ENCODE measurements at places on chromosomes 7 and 10.

- H3K27me3 ChIP-seq = no peaks in the 10 kb centered on the region
- no peaks in the 10 kb centered on the region for H3K4me1 ChIP-seq
- H3K27ac ChIP-seq = no peak overlapping the region
- H3K4me3 ChIP-seq = no peak overlapping the region
- no peaks in the 10 kb centered on the region for H3K36me3 ChIP-seq
These were observed 250.3 kb downstream of the CNTNAP2 start for GRCh38 chr7:146366938-146367337.

- H3K4me3 ChIP-seq = no peak overlapping the region
- peaks cover 78% of the 10 kb centered on the region for H3K27me3 ChIP-seq
- no peak for DNase-seq
These were observed 3.6 kb downstream of the ELFN1 start for GRCh38 chr7:1673581-1674118.

- no peak overlapping the region for H3K4me3 ChIP-seq
- DNase-seq = no peak
- H3K27me3 ChIP-seq = peaks cover 4% of the 10 kb centered on the region
- H3K36me3 ChIP-seq = no peaks in the 10 kb centered on the region
These were observed 44.8 kb upstream of the ADO start for GRCh38 chr10:62759599-62760175.

DNA sequence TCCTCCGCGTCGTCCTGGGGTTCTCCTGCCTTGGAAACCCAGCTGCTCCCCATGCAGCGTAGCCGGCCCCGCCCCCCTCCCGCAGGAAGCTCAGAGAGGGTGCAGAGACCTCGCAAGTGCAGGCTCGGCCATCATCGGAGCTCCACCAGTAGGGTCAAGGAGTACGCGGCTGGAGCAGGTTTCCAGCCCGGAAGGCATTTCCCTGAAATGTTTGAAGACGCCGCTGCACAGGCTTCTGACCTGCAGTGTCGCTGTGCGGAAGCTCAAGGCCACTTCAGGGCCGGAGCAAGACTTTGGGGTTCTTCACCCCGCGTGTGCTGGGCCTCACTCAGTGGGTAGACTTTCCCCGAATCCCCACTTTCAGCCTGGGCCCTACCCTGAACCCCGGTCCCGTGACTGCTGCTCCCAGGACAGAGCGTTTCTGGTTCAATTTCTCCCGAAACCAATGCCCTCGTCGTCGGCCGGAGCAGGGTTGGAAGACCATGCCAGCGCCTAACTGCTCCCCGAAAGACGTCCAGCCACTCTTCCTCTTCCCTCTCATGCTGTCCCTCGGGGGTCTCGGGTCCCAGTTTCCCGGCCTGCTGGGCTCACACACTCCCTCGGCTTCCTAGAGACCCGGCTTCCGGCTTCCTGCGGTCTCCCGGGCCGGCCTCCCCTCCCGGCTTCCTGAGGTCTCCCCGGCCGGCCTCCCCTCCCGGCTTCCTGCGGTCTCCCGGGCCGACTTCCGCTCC lies 52.1 kb downstream of the INSIG1 start:
- peaks cover 7% of the 10 kb centered on the region for H3K4me1 ChIP-seq
- no peak for DNase-seq
- H3K27me3 ChIP-seq = peaks cover 28% of the 10 kb centered on the region
- H3K4me3 ChIP-seq = no peak overlapping the region

GRCh38 chr10:49036638-49037037 lies 78.7 kb downstream of the VSTM4 start:
- H3K27me3 ChIP-seq = peaks cover 3% of the 10 kb centered on the region
- no peak overlapping the region for H3K27ac ChIP-seq
- no peaks in the 10 kb centered on the region for H3K4me1 ChIP-seq
- no peak for DNase-seq
- H3K4me3 ChIP-seq = no peak overlapping the region

DNA sequence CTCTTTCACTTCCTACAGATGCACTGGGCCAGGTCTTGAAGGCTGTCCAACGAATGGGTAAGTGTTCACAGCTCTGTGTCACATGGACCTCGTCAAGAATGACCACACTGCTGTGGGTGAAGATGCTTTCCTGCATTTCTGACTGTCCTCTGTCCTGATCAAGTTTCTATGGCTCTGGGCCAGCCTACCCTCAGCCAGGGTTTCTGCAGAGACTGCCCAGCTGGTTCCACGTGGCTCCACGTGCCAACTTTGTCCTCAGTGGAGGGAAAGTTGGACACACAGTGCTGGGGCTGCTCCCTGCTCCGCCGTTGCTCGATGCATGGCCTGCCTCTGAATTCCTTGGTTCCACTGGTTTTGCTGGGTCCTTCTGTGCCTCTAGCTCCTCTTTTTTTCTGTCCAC lies 152.3 kb downstream of the EGFR start:
- H3K27ac ChIP-seq = no peak overlapping the region
- H3K4me3 ChIP-seq = no peak overlapping the region
- H3K27me3 ChIP-seq = no peaks in the 10 kb centered on the region
- H3K4me1 ChIP-seq = no peaks in the 10 kb centered on the region
- no peaks in the 10 kb centered on the region for H3K36me3 ChIP-seq
- no peak for DNase-seq

DNA sequence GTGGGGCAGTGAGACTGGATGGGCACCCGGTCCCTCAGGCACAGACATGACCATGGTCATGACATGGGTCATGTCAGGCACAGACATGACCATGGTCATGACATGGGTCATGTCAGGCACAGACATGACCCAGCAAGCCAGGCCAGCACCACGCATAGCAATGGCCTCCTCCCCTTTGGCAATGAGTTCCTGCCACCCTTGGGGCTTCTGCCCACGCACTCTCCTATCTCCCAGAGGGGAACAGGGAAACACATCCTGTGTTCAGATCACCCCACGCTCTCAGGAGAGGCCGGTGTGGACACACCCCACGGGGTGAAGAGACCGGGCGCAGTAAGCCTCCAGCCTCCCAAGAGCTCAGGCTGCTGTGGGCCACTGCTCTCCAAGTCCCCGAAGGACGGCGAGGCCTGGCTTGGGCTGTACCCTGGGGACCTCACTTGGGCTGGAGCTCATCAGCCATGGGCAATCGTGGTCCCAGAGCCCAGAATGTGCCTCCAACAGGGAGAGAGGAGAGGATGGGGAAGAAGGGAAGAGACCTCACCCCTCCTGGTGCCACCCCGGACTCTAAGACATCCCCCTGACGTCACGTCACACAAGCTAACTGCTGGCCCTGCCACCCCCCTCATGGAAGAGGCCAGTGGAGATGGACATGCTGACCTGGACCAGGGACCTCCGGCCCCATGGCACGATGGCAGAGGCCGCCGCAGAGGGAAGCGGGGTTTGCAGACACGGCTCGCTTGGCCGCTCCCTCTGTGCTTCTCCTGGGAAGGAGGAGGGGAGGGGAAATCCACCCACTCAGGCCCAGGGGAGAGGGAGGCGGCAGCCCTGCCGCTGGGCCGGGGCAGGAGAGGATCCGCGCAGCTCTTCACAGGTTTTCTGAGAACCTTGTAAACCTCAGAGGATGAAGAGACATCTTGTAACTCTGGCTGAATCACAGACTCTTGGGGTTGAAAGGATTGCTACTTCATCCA lies 269.6 kb downstream of the ELFN1 start:
- no peaks in the 10 kb centered on the region for H3K27me3 ChIP-seq
- H3K4me3 ChIP-seq = peak overlapping the region; percentile 94
- H3K36me3 ChIP-seq = peaks cover 36% of the 10 kb centered on the region
- peak overlapping the region; percentile 99 for H3K27ac ChIP-seq
- peak; percentile 51 for DNase-seq
- peaks cover 81% of the 10 kb centered on the region for H3K4me1 ChIP-seq

- peak overlapping the region; percentile 62 for H3K27ac ChIP-seq
- H3K4me3 ChIP-seq = peak overlapping the region; percentile 91
- DNase-seq = peak; percentile 35
- H3K27me3 ChIP-seq = no peaks in the 10 kb centered on the region
These were observed 124.0 kb upstream of the PTPN20 start for GRCh38 chr10:46787321-46787615.

DNA sequence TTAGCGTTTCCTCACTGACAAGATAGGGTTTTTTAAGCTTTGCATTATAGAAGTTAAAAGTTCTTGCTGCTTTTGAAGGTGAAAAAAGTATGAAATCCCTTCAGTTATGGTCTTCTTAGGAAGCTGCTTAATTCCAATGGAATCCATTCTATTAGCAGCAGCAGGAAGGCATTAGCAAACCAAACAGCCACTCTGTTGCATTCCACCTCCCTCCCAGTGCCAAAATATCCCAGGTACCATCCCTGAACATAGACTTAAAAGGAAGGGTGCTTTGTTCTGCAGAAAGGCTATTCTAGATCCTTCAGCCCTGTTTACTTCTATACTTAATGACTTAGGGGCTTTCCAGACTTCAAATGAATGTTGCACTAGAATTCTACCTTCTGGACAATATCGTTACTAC lies 23.8 kb downstream of the ENO4 start:
- no peaks in the 10 kb centered on the region for H3K27me3 ChIP-seq
- H3K27ac ChIP-seq = no peak overlapping the region
- H3K4me3 ChIP-seq = no peak overlapping the region
- no peak for DNase-seq

- peak; percentile 42 for DNase-seq
- H3K27ac ChIP-seq = no peak overlapping the region
- H3K27me3 ChIP-seq = peaks cover 57% of the 10 kb centered on the region
- no peak overlapping the region for H3K4me3 ChIP-seq
These were observed 82.3 kb upstream of the GPR26 start for GRCh38 chr10:123583639-123584418.

DNA sequence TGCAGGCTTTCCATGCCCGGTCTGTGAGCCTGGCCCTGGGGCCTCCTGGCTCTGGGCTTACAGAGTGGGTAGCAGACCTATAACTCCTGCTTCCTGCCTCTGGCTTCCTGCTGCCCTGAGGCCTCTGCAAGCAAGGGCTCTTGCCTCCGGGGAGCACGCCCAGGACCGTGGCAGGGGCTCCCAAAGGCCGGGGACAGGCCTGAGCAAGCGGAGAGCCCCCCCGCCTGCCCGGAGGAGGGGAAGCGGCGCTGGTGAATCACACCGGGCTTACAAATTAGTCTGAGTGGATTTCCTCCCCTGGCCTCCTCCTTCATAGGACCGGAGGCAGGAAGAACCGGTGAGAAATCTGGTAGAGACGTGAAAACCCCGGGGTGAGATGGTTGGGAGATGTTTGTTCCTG lies 1.5 kb upstream of the MYL10 start:
- H3K4me3 ChIP-seq = no peak overlapping the region
- H3K27ac ChIP-seq = no peak overlapping the region
- DNase-seq = no peak
- H3K4me1 ChIP-seq = peaks cover 2% of the 10 kb centered on the region

DNA sequence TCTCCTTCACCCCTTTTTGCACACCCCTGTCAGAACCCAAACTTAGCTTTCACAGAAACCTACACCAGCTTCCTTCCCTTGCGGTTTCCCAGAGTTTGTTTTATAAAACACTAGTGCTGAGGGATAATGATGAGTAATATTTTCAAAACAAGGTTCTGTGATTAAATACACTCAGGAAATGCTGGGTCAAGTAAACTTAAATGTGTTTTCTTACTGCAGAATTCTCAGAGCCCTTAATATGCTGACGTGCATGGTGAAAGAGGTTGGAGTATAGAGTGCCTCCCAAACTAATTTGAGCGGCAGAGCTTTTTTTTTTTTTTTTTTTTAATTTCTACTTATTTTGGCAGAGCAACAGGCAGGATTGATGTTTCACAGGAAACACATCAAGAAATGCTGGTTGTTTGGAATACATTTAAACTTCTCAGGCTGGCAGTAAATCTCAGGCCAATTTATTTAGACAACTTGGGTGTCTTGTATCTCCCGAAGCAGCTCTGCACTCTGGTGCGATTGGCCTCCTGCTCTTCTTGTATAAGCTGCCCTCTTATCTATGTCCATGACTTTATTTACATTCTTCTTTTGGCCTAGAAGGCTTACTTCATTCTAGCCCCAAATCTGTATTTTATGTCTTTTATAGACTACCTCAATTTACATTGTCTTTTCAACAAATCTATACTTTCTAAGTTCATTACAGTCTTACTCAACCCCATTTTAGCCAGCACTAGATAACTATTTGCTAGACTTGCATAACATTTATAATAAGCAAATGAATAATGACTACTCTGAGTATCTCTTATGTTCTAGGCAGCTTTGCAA lies 165.4 kb downstream of the BMPER start:
- no peak overlapping the region for H3K4me3 ChIP-seq
- no peak for DNase-seq
- H3K27me3 ChIP-seq = peaks cover 6% of the 10 kb centered on the region
- H3K27ac ChIP-seq = no peak overlapping the region
- no peaks in the 10 kb centered on the region for H3K36me3 ChIP-seq

- peaks cover 3% of the 10 kb centered on the region for H3K27me3 ChIP-seq
- H3K4me3 ChIP-seq = no peak overlapping the region
- H3K4me1 ChIP-seq = no peaks in the 10 kb centered on the region
These were observed 19.8 kb upstream of the TOMM7 start for GRCh38 chr7:22842383-22842941.

- no peak overlapping the region for H3K4me3 ChIP-seq
- H3K27ac ChIP-seq = no peak overlapping the region
- DNase-seq = no peak
- no peaks in the 10 kb centered on the region for H3K4me1 ChIP-seq
- H3K27me3 ChIP-seq = no peaks in the 10 kb centered on the region
- no peaks in the 10 kb centered on the region for H3K36me3 ChIP-seq
These were observed 124.6 kb downstream of the LRRTM3 start for GRCh38 chr10:67050415-67050814.

DNA sequence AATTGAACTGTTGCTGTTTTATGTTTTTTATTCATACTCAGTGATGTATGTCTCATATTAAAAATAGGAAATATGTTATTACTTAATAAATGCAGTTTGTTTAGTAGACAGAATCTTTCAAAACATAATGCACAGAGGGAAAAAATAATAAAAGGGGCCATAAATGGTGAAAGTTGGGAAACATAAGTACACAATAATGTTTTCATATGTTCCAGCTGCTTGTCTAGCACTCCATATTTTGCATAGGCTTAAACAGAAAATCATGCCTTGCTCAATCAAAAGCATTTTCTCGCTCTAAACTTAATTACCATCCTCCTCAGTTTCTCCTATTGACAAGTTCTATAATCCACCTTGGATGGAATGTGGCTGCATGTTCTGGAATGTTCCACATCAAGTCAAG lies 333.2 kb downstream of the PLXNA4 start:
- no peaks in the 10 kb centered on the region for H3K36me3 ChIP-seq
- H3K4me1 ChIP-seq = no peaks in the 10 kb centered on the region
- no peak overlapping the region for H3K4me3 ChIP-seq
- peaks cover 9% of the 10 kb centered on the region for H3K27me3 ChIP-seq
- no peak for DNase-seq

Measured in stimulated activated naive B cell treated with anti-CD40 and anti-IgM and Interleukin-4, amounts not matched to agents 10 μg/mL and 1 μg/mL and 100 μg/mL, for 72 hours (primary cell).